ENCODE measurements at places on chromosomes 16 and 17.

- no peak for DNase-seq
Observed at GRCh38 chr16:75288181-75288580, 36.8 kb upstream of the BCAR1 start.

DNA sequence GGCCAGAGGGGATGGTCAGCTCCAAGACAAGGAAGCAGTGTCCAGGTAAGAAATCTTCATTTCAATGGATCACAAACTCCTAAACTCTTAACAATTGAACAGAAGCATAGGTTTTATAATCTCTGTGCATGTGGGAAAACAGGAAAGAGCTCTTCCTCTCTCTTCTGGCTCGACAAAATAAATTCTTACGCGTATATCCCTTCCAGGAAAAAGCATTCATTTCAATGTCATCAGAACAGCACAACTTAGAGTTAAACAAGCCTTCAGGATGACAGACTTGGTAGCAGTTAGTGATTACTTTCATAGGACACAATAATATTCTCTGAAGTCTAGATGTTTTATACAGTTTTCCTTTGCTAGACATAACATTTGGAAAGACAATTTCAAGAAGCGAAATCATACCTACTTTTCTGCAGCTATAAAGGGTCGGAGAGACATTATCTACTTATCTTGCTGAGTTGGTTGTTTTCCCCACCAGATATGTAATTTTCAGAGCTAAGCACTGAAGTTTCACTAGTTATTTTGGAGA, 19.3 kb upstream of the SLC35G3 start:
- no peak for DNase-seq

GRCh38 chr17:27578718-27579085, 52.3 kb upstream of the LGALS9 start:
- no peak for DNase-seq

DNA sequence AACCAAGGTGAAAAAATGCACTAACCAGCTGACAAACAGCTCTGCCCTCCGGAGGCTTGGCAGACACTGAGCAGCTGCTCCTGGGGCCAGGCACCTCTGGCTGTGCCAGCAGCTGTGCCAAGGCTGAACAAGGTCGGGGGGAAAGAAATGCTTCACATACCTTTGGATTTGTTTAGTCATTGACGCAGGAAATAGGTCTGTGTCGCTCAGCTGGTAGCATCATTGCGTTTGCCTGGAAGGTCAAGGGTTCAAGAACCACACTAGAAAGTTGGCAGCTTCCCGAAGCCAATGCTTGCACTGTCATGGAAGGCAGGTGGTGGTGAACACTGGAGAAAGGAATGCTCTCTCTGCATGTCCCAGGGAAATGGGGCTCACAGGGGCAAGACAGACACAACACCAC, 63.5 kb downstream of the PCTP start:
- no peak for DNase-seq

DNA sequence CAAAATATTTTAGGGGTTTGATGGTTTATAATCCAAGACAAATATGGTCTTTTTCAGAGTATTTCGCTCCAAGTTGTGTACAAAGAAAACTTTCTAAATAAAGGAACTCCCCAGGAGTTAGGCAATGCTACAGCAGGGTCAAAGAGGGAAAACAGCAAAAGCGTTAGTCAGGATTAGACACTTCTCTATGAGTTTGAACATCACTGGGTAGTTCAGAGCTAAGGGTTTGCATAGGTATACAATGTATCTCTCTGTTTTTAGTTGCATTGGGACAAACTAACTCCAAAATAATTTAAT, 34.8 kb downstream of the FAM20A start:
- no peak for DNase-seq

DNA sequence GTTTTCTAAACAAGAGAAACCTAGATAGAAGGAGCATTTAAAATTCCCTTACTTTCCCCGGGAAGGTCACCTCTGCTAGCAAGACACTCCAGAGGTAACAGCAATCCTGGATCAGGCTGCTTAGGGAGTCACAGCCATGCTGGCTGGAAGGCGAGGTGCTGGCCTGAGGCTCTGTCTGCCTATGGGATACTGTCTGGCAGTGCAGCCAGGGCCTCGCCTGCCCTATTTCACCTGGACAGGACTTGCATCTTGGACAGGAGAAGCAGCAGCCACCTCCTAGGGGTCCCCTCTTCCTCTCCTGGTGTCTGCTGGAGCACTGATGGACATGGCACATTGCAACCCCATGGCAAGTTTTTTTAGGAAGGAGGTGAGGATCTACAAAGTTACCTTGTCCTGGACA, 15.1 kb downstream of the FA2H start:
- DNase-seq, result no peak

DNA sequence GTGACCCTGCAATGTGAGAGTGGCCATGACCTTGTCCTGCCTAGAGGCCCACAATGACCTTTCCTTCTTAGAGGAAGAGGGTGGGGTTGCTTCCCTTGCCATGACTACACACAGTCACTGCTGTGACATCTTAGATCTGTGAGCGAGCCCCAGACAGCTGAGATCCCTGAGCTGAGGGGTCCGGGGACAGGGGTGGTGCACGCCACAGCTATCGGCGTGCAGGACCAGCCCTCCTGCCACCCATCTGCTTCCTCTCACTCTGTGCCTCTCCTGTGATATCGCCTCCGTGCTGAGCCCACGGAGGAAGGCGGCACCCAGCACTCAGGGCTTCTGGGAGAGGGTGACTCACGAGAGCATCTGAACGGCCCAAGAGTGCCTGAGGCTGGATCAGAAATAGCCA, 35.2 kb downstream of the KIAA0513 start:
- DNase-seq, result no peak

GRCh38 chr16:17244872-17245551, 225.7 kb downstream of the XYLT1 start:
- no peak for DNase-seq

- DNase-seq, result no peak
Observed at GRCh38 chr17:16425202-16425601, 9.8 kb downstream of the TRPV2 start.

- no peak for DNase-seq
Observed at GRCh38 chr16:17278988-17279387, 191.8 kb downstream of the XYLT1 start.

DNA sequence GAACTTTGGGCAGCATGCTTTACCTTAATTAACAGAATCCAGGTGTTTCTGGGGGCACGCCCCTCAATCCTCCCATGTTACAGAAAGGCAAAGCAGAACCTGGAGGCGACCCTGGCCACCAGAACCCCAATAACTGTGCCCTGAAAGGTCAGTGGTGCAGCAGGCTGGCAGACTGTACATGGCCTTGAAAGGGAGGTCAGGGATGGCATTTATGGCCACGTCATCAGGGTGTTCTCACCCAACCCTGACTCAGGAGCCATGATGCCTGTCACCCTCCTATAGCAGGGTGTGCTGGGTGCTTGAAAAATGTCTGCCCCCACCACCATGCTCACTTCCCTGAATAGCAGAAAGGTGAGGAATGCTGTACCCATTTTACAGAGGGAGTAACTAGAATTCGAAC, 177.7 kb downstream of the TMEM132E start:
- no peak for DNase-seq
